H9 (cell line): ENCODE measurements at places on chromosomes 3 and 15. TPM values are rescaled to one million over a fixed set of nuclear protein-coding genes. Genes with fewer than 3 reads are reported as not detected.

DNA sequence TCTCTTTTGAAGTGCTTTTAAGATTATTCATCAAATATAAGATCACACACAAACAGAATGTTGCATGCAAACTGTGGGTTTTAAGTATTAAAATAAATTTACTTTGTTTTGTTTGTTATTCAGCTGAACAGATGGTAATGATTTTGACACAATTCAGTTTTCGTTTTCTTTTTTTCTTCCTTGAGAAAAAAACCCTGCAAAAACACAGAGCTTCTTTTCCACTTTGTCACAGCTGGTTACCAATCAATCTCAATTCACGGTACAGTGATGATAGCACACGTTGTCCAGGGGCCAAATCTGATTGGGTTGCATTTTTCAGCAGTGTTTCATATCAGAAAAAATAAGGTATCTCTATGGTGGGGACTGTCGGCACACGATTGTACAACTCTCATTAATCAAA lies 473.6 kb downstream of the ROBO2 start:
- no peak overlapping the region for H3K4me3 ChIP-seq
- H3K4me1 ChIP-seq, result peaks cover 2% of the 10 kb centered on the region; the same call in 1 of the 2 replicates
- H3K27me3 ChIP-seq, result no peaks in the 10 kb centered on the region
- DNase-seq, result no peak

Gene SKOR1
- total RNA-seq, result 0.13 TPM in 2 replicates

GRCh38 chr3:187257992-187258692 lies 33.4 kb downstream of the MASP1 start:
- H3K27me3 ChIP-seq, result no peaks in the 10 kb centered on the region
- H3K27ac ChIP-seq, result no peak overlapping the region
- no peaks in the 10 kb centered on the region for H3K4me1 ChIP-seq
- H3K4me3 ChIP-seq, result no peak overlapping the region
- DNase-seq, result no peak

DNA sequence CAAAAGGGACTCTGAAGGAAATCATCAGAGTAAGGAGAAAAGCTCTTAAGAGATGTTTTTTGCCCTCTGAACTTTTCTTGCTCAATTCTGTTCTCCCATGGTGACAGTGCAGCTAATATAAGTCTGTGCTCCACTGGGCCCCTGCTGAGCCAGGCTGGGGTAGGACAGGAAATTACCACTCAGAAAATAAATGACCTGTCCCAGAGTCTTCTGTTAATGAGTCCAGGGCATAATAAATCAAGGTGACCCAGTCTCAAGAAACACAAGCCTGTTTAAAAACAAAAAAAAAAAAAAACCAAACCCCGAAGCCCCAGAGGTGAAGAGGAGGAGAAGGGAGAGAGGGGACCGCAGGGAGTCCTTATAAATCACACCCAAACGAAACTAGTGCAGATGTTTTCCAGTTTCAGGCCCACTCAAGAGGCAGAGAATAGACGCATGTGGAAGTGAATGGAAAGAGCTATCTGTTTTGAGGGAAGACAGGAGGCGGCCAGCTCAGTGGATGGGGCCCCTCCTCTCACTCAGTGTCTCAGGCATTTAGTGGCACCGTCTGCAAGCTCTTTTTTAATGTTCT lies 59.8 kb upstream of the BOC start:
- DNase-seq, result no peak
- H3K4me1 ChIP-seq, result no peaks in the 10 kb centered on the region; the same call in 1 of the 2 replicates
- H3K36me3 ChIP-seq, result no peaks in the 10 kb centered on the region
- no peak overlapping the region for H3K4me3 ChIP-seq
- H3K27ac ChIP-seq, result no peak overlapping the region

DNA sequence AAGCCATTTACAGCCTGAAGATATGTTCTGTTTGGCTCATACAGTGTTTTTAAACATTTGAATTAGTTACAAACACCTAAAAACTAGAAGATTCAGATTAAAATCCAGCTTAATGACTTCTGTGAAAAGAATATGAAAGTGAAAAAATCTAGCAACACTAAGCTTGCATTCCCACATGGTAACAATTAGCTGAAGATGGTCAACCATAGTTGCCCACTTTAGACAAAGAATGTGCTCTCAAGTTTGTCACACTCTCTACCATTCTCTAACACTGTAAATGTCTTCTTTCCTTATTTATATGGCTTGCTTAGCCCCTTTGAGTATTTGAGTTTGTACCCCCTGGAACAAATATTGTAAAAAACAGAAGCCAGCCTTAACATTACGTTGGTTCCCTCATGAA lies 32.7 kb downstream of the HDGFL3 start:
- no peak overlapping the region for H3K4me3 ChIP-seq
- H3K27ac ChIP-seq, result no peak overlapping the region
- DNase-seq, result no peak
- peaks cover 14% of the 10 kb centered on the region; the same call in 1 of the 2 replicates for H3K36me3 ChIP-seq
- H3K4me1 ChIP-seq, result no peaks in the 10 kb centered on the region

DNA sequence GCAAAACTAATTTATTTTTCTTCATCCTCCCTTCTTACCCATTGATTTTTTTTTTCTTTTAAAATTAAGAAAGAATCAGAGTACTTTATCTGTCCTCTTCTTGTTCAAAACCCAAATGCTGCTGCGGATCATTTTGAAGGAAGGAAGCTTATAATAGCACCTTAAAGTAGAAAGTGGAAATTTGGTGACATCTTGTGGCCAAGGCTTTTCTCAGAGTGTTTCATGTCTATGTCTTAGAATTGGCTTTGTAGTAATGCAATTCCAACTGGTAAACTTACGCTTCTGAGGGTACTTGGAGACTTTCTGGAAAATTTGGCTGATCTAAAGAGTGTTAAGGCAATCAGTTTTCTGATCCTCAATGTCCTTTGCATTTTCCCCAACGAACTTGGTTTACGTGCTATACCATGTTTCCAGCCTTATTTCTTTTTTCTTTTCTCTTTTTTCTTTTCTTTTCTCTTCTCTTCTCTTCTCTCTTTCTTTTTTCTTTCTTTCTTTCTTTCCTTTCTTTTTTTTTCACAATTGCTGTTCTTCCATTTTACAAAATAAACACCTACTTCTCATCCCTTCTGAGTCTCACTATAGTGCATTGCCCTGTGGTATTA lies 30.7 kb downstream of the C3orf38 start:
- H3K27ac ChIP-seq, result no peak overlapping the region
- DNase-seq, result no peak
- H3K36me3 ChIP-seq, result peaks cover 34% of the 10 kb centered on the region; the same call in 1 of the 2 replicates
- H3K27me3 ChIP-seq, result no peaks in the 10 kb centered on the region

Gene MME
- total RNA-seq, result 14.6 and 16.4 TPM in 2 replicates

DNA sequence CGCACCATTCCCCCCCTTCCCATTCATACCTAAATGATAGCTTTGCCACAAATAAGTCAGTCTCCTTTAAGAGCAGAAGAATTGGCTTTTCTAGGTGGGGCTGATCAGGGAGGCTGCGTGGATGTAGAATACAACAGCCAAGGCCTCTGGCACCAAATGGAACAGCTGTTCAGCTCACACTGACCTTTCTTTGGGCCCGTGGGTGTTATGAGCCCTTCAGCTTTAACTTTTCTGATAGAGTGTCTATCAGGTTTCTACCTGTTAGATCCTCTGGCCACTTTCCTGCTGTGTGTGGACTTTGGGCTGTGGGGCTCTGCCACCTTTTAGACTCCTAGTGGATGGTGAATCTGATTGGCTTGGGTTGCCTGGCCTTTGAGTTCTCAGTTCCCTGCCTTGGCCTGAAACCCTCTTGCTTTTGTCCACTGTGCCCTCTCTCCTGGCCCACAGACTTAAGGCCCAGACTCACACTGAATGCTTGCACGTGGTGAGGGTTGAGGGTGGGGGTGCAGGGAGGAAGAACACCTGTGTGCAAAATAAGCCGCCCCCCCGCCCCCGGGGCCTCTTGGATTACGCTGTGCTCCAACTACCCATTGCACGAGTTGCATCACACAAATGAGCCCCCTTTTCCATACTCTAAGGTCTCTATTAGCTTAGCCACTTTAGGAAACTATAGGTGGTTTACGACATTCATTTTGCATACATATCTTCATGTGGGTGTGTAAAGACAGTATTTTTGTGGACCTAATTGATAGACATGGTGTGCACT lies 1.3 kb upstream of the RFX7 start:
- H3K4me3 ChIP-seq, result peak overlapping the region; percentile 91
- no peaks in the 10 kb centered on the region for H3K27me3 ChIP-seq
- H3K36me3 ChIP-seq, result peaks cover 4% of the 10 kb centered on the region; the same call in 1 of the 3 replicates
- DNase-seq, result peak; percentile 34
- peak overlapping the region; percentile 94 for H3K27ac ChIP-seq
- H3K4me1 ChIP-seq, result peaks cover 3% of the 10 kb centered on the region; the same call in 1 of the 2 replicates

Gene PLIN1
- total RNA-seq, result 0.09 TPM in 1 of 2 replicates, not detected in the other

Gene CTXND1
- not detected in 2 replicates for total RNA-seq

DNA sequence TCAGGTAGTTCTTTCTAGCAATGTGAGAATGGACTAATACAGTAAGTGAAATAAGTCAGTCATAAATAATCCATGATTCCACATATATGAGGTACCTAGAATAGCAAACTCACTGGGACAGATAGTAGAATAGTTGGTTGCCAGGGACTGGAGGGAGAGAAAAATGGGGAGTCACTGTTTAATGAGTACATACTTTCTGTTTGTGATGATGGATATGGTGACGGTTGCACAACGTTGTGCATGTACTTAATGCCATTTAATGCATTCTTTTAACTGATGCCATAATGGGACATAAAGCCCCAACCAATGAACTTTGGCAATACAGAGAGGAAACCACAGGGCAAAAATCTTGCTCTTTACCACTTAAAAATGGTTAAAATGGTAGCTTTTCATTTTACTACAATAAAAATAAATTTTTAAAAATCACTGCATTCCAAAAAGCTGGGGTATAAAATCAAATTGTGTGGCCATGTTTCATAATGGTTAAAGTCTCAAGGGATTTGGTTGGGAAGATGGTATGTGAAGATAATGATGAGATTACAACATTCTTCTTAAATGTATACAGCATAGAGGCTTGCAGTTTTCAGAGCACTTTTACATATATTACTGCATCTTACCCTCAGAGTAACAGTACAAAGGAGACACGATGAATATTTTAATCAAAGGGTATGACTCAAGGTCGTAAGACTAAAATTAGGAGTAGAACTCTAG lies 45.2 kb downstream of the ADAM10 start:
- no peak for DNase-seq
- no peak overlapping the region for H3K4me3 ChIP-seq
- no peaks in the 10 kb centered on the region for H3K27me3 ChIP-seq
- H3K27ac ChIP-seq, result no peak overlapping the region
